EL (cell line): ENCODE measurements at places on chromosomes 12 and 14.

GRCh38 chr14:102928412-102929240 is 6.2 kb downstream of the AMN start:
- peak; percentile 53 for DNase-seq

GRCh38 chr14:88535149-88535548 is 19.7 kb downstream of the PTPN21 start:
- DNase-seq: no peak

GRCh38 chr12:109833307-109834189 is at the start of gene TRPV4:
Gene TRPV4 (minus strand): TSS chr12:109833398. CDS start chr12:109814796, 18,602 bp downstream.
- DNase-seq: peak; percentile 34

DNA sequence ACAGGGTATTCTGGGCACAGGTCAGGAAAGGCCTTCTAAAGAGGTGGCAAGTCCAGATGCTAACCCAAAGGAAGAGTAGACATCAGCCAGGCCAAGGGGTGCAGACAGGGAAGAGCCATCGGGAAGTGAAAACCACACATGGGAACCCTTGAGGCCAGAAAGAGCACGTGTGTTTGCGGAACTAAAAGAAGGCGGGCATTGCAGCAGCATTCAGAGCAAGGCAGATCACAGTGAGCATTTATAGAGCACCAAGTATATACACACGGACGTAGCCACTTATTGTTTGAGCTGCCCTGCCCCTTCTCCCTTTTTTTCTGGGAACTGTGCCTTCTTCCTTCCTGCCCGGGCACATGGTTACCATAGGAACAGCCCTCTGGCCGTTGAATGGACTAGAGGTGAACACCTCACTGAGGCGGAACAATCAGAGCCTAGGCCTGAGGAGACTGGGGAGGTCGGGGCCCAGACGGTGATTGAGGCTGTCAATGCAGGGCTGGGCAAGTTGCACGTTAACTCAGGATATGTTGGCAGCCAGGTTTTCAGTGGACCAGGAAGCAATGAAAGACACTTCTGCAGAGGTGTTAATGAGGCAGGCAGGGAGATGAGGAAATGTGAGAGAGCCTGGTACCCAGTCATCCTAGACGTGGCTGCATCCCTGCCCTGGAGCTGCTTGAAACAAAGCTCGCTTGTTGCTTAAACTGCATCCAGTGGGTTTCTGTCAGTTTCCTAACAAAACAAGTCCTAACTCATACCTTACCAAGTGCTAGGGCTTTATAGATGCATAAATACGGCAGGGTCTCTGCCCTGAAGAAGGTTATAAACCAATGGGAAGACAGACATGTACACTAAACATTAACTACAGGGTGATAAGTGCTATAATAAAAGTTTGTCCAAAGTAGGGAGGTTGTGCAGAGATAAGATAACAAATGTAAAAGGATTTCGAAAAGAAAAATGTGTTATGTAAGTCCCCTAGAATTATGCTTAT is 34.2 kb downstream of the MOAP1 start:
- DNase-seq: no peak

GRCh38 chr12:105275997-105276733 is 40.2 kb upstream of the APPL2 start:
- no peak for DNase-seq

- DNase-seq: no peak
These were observed 3.7 kb downstream of the BIN2 start for GRCh38 chr12:51320311-51320694.

GRCh38 chr12:4278329-4279197 is 5.0 kb downstream of the CCND2 start:
- no peak for DNase-seq

- no peak for DNase-seq
These were observed 887.8 kb downstream of the TRHDE start for GRCh38 chr12:73159954-73160353.

- DNase-seq: no peak
These were observed 222.1 kb downstream of the AACS start for GRCh38 chr12:125287155-125287847.

DNA sequence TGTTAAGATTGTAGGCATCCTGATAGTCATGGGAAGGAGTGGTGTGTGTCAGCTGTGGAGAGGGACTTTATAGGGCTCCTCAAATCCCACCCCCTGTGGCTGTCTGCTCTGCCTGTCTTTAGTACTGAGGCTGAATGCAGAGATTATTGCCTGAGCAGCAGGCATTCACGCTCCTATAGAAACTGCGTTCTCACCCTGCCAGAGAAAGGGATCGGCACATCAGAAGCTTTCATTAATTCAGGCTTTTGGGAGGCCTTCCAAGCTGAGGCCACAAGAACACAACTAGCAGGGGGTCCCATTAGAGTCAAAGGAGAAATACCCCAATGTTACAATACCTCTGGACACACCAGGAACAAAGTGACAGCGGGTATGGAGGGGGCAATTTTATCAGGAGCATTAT is 12.6 kb downstream of the KCNK10 start:
- no peak for DNase-seq

- DNase-seq: peak; percentile 97
These were observed 31.7 kb upstream of the KCNH3 start for GRCh38 chr12:49507139-49507538.

DNA sequence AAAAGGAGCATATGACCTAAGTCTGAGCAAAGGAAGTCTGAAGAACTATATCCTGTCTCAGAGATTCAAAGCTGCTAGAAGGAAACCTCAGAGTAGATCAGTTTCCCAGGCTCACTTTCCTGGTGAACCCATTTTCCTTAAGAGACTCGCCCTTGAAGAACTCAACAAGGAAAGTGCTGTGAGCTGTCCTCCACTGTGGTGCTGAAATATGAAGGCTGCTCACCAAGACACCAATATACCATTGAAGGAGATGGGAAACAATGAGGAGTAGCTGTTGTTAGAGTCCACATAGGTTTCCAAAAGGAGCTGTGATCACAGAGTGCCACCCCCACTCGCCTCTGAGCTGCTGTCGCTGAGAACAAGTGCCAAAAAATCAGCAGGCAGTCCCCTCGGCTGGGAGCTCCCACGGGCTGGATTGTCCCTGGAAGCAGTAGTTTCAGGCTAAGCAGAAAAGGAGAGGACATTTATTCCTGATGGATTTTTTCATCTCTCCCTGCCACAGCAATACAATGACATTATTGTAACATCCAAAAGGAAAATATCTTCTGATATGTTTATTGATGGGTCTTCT is 282.1 kb downstream of the RPS29 start:
- DNase-seq: peak; percentile 2

- DNase-seq: no peak
These were observed 83.1 kb upstream of the TSPAN8 start for GRCh38 chr12:71240946-71241345.
